ENCODE measurements at places on chromosomes 2 and 18.

DNA sequence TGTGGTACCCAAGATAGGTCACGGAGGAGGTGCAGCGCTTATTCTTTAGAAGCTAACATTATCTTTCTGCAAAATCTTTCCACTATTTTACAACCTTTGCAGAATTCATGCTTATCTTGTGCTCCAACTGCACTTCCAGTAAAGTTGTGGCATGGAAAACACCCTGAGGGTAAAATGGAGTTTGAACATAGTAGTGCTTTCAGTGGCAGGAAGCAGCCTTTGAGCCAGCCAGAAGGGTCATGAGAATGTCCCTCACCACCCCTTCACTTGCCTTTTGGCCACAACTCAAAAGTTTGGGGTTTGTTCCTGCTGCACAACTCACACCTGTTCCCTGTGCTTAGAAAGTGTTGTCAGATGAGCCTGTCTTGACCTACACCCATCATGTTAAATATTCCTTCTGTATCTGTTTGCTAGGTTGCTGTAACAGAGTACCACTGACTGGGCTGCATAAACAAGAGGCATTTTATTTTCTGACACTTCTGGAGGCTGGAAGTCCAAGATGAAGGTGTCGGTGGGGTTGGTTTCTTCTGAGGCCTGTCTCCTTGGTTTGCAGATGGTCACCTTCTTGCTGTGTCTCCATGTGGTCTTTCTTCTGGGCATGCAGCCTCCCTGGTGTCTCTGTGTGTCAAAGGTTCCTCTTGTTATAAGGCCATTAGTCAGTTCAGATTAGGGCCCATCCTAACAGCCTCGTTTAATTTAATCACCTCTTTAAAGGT lies 194.1 kb downstream of the SMAD7 start:
- no peak for DNase-seq

DNA sequence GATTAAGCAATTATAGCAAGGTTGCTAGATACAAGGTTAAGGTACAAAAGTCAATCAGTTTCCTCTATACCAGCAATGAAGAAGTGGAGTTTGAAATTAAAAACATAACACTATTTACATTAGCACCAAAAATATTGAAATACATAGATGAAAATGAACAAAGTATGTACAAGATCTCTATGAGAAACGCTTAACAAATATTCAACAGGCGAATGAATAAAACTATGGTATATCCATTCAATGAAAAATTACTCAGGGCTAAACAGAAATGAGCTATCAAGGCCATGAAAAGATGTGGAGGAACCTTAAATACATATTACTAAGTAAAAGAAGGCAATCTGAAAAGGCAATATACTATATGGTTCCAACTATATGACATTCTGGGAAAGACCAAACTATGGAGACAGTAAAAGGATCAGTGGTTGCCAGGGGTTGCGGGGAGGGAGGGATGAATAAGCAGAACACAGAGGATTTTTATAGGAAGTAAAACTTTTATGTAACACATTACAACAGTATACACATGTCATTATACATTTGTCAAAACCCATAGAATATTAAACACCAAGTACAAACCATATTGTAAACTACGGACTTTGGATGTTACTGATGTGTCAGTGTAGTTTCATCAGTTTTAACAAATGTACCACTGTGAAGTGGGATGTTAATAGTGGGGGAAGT lies 62.1 kb downstream of the RMDN2 start:
- DNase-seq: peak; percentile 37

- DNase-seq: no peak
Measured at GRCh38 chr18:27894746-27895145, 282.2 kb downstream of the CDH2 start.

GRCh38 chr2:32559136-32559535 lies 68.7 kb upstream of the TTC27 start:
- DNase-seq: peak; percentile 0

GRCh38 chr18:36635414-36636096 lies 193.2 kb downstream of the TPGS2 start:
- DNase-seq: no peak

- DNase-seq: no peak
Measured at GRCh38 chr2:128306931-128307460, 11.7 kb downstream of the HS6ST1 start.

- no peak for DNase-seq
Measured at GRCh38 chr2:128746356-128746755, 427.7 kb upstream of the HS6ST1 start.

DNA sequence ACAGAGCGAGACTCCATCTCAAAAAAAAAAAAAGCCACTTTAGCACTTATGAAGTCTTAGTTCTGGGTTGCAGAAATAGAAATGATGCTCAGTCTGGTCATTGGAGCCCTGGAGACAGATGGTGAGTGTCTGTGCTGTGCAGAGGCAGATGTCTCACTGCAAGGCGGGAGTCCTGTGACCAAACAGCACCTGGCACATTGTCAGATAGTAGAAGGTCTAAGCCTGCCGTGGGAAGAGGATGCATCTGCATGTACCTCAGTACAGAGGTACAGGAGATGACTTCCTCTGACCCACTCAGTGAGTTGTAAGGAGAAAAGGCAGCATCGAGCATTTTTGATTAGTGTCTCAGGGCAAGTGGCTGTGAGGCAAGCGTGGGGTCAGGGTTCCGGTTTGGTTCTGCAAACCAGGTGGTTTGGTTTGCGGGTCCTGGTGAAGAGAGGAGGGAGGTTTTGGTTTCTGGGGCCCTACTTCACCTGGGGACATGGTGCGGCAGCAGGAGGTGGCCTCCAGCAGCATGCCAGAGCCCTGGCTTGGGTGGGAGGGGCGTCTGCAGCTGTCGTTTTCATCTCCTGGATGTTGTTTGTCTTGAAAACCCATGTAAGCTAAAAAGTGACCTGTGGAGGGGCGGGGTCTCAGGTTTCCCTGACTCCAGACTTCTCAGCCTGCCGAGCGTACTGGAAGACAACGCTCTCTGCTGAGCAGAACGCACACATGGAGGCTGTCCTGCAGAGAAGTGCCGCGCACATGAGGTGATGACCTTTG lies 3.8 kb downstream of the RBFA start:
- DNase-seq: no peak

- no peak for DNase-seq
Measured at GRCh38 chr2:229176136-229176535, 95.0 kb downstream of the PID1 start.

DNA sequence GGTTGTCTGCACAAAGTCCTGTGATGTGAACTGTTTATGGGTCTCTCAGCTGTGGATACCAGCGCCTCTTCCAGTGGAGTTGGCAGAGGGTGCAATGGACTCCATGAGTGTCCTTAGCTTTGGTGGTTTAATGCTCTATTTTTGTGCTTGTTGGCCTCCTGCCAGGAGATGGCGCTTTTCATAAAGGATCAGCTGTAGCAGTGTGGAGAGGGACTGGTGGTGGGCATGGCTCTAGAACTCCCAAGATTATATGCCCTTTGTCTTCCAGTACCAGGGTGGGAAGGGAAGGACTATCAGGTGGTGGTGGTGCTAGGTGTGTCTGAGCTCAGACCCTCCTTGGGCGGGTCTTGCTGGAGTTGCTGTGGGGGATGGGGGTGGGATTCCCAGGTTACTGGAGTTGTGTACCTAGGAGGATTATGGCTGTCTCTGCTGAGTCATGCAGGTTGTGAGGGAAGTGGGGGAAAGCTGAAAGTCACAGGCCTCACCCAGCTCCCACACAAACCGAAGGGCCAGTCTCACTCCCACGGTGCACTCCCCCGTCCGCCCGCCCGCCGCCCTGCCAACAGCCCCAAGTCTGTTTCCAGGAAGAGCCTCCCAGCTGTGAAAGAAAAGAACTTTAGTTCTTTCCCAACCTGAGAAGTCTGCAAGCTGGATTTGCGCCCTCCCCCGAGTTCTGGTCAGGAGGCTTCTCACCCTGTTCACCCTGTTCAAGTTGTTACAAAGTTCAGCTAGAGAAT lies 108.1 kb downstream of the MARCO start:
- peak; percentile 22 for DNase-seq

DNA sequence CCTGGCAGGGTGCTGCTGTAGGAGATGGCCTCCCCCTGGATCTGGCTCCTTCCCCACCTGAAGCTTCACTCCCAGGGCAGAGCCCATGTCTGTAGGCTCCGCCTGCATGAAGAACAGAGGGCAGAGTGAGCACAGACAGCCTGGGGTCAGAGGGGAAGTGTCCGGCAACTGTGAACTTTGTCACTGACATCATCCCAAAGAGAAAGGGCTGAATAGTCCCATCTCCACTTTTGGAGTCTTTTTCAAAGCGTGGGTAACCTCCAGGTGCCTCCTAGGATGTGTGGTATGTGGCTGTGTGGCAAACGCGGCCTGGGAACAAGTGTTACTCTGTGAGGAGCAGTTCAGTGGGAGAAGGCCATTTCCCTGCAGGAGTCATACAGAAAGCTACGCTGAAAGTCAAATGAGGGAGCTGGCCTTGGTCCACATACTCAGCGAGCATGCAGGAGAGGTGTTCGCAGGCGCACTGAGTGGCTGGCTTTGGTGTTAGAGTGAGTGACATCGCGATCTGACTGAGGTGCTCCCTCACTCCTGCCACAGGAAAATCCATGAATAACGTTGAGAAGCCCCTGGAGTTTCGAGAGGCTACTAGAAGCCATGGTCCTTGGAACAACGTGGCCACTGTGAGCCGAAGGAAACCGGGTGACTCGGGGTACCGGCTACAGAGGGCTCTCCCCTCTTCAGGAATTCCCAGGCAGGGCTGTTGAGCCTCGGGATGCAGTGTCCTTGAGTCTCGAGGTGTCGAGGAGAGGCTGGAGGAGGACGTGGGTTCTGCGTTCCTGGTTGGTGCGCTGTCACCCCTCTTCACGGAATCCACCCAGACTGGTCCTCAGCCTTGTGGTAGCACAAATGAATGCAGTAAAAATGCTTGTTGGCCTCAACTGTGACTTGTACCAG lies 54.7 kb downstream of the CABLES1 start:
- no peak for DNase-seq

DNA sequence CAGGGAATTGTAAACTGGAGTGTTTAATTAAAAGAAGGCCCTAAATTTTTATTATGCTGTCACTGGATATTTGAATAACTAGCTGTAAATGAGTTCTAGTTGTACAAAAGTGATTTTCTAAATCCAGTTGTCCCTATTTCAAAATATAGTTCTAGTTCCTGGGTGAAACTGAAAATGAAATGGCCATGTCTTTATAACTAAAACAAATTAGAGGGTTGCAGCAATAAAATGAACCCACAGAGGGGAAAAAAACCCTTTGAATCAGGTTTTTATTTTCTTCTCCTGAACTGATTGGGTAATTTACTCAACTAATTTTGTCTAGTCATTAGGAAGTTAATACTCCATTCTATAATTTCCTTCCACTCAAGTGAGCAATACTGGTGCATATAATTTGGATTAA lies 55.6 kb upstream of the MAP4K3 start:
- DNase-seq: peak; percentile 52

DNA sequence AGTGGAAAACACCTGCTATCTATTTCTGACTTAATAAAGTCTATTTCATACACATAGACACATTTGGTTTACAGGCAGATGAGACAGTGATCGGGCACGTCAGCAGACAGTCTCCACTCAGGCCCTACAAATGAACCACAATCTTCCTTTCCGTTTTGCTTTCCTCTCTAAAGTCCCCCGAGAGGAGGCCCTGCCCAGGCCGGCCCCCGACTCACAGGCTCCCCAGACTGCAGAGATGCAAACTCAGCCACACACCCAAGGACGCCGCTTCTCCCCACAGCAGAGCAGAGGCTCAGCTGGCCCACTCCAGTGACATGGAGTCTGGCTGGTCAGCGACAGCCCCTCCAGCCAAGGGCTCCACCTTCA lies 9.3 kb upstream of the MTERF4 start:
- no peak for DNase-seq
